ENCODE measurements at places on chromosomes 1 and 21.
A peak's percentile ranks its signal among the peaks of the same experiment; 100 is the strongest.

GRCh38 chr21:45970674-45971615, 10.6 kb upstream of the COL6A1 start:
- peak; percentile 39 for DNase-seq

GRCh38 chr1:2529784-2530512, at the start of gene HES5:
Gene HES5 (minus strand): TSS chr1:2530263. CDS start chr1:2530164, 99 bp downstream.
- no peak for DNase-seq

DNA sequence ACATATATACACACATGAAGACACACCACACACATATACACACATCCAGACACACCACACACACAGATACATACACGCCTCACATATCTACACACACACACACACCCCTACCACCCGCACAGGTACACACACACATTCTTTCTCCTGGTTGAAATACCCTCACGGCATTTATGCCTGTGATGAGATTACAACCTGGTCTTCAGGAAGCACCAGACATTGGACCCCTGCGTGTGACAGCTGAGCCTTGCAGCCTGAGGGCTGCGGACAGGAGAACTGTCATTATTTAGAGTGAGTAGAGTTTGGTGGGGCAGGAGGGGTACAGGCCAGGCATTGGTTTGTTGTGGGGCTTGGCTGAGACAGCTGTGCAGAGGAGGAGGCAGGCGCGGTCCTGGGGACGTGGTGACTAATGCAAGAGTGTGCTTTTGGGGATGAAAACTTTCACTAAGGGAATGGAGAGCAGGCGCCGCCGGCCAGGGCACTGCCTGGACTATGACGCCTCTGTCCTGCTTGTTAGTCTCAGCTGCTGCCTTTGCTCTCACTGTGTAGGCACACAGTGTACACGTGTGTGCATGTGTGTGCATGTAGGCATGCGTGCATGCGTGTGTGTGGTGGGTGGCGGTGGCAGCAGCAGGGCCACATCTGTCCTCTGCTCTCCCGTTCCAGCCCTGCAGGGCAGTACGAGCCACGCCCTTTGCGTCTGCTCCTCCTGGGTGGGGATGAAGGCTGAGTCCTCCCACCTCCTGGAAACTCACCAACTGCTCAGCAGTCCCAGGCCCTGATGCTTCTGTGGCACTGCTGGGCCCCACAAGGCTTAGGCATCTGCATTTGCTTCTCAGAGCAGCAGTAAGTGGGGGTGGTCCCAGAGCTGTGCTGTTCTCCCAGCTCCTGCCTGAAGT, 57.6 kb downstream of the SPSB1 start:
- no peak for DNase-seq

DNA sequence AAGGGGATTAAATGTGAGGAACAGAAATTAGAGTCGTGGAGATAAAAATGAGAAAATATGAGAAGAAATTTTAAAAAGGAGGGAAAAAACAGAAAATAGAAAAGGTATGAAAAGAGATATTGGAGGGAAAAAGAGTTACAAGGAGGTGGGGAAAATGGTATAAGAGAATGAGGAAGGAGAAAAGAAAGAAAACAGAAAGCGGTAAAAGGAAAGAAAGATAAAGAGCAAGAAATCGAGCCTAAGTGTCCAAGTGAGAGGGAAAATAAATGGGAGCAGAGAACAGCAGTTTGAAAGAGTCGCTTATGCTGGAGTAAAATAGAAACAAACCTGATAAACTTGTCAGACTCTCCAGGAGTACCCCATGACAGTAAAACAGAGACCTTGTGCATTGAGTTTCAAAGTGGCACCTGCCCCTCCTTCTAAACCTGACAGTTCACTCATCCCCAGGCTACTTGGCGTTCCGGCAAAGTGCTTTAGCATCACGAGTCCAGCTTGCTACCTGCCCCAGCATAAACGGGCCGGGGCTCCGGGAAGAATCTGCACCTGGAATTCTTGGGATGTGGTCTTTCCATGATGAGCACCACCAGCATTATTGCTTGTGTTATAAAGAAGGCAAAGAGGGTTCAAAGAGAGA, 585 bp downstream of the NEGR1 start:
- no peak for DNase-seq

DNA sequence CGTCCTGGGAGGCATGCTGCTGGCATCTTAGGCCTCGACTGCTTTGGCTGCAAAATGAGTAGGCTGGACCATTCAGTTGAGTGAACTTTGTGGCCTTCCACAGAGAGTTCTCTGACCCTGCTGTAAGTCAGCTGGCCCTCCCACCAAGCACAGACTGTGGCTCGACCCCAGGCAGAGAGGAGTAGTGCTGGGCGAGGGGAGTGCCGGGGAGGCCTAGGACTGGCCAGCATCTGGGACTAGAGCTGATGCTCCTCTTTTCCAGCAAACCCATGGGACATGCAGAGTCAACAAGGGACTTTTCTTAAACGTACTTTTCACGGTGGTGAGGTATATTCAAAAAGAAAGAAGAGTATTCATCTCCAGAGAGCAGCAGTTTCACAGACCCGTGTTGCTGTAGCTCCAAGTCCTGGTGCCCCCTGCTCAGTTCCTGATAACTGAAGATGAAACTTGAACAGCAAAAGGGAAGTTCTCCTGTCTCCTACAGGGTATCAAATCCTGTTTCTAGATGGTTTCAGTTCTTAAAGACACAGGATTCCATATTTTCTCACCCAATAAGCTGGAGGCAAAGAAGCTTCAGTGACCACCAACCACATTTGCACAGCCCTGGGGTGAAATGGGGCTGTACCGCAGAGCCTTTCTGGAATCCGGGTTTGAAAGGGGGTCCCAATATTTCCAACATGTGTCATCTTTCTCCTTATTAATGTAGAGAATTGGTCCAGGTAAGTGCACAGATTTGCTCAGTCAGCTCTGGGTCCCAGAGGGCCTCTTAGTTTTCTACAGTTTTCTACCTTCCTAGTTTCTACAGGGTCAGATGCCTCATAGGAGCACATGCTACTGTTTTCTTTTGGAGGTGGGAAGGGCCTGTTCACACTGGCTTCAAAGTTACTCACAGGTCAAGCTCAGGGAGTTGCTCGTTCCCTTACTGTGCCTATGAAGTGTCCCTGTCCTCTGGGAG, 20.9 kb downstream of the BATF3 start:
- no peak for DNase-seq

- DNase-seq = no peak
Observed at GRCh38 chr1:84847253-84848250, 45.5 kb downstream of the LPAR3 start.

- DNase-seq = no peak
Observed at GRCh38 chr1:218425647-218426342, 80.7 kb downstream of the TGFB2 start.

DNA sequence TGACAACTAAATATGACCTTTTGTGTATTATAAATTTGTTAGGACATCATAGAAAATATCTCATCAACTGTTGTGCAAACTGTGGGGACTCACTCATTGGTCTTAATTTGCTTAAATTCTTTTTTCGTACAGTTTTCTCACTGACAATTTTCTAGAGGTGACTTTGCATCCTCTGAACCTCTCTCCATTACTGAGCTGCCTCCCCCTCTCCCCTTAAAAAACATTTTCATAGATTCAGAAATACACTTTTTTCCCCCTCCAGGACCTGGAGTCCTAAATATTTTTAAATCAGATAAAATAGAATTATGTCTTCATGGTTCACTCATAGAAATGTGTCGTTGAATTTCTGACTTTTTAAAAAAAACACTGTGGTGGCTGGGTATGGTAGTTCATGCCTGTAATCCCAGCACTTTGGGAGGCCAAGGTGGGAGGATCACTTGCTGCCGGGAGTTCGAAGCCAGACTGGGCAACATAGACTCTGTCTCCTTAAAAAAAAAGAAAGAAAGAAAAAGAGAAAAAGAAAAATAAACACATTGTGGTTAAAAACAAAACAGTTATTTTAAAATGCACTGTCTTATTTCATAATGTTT, 1.5 kb downstream of the CNST start:
- DNase-seq = no peak

- DNase-seq = no peak
Observed at GRCh38 chr1:197663162-197663953, 111.9 kb downstream of the DENND1B start.

GRCh38 chr21:40830836-40831235, 16.1 kb downstream of the DSCAM start:
- DNase-seq = no peak

- no peak for DNase-seq
Observed at GRCh38 chr1:166884971-166885370, 8.9 kb upstream of the TADA1 start.

- no peak for DNase-seq
Observed at GRCh38 chr1:155286544-155286943, 9.3 kb downstream of the HCN3 start.
